Activated T-cell treated with anti-CD3 and anti-CD28 coated beads, Interleukin-2, amount 50 U/mL, for 72 hours (primary cell): ENCODE measurements at places on chromosomes 11 and 22. TPM values are rescaled to one million over a fixed set of nuclear protein-coding genes. Genes with fewer than 3 reads are reported as not detected.

DNA sequence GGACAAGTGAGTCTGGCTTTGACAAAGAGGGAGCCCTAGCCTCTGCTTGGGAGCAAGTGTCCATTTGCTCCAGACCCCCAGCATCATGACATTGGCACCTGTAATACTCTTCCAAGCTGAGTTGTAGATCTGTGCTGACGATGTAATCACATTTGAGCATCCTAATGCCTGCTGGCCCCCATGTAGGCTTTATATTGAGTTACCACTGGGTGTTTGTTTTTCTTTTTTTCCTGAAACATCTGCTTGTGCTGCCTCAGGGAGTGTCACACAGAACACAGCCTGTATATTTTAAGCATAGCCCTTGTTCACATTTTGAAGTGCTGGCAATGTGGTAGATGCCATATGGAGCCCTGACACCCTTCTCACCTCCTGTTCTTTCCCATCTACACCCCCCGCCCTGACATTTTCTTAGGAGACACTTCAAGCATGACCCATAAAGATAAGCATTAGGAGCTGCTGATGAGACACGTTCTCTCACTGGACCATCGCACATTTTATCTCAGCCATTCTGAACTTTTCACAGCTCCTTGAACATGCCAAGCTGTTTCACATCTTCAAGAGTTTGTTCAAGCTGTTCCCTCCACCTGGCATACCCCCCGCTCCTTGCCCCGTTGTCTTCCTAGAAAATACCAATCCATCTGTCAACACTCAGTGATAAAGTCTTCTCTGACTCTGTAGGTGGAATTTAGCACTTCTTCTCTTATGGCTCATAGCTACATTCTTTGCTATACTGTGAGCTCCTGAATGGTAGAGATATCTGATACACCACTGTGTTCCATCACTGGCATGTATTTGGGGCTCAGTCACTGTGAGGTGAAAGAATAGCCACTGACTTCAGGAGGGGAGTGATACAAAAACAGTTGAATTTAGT is 128.7 kb downstream of the TRIM44 start:
- no peak for DNase-seq

- DNase-seq = no peak
Measured at GRCh38 chr11:121755906-121756305, 303.1 kb upstream of the SORL1-AS1 start.

DNA sequence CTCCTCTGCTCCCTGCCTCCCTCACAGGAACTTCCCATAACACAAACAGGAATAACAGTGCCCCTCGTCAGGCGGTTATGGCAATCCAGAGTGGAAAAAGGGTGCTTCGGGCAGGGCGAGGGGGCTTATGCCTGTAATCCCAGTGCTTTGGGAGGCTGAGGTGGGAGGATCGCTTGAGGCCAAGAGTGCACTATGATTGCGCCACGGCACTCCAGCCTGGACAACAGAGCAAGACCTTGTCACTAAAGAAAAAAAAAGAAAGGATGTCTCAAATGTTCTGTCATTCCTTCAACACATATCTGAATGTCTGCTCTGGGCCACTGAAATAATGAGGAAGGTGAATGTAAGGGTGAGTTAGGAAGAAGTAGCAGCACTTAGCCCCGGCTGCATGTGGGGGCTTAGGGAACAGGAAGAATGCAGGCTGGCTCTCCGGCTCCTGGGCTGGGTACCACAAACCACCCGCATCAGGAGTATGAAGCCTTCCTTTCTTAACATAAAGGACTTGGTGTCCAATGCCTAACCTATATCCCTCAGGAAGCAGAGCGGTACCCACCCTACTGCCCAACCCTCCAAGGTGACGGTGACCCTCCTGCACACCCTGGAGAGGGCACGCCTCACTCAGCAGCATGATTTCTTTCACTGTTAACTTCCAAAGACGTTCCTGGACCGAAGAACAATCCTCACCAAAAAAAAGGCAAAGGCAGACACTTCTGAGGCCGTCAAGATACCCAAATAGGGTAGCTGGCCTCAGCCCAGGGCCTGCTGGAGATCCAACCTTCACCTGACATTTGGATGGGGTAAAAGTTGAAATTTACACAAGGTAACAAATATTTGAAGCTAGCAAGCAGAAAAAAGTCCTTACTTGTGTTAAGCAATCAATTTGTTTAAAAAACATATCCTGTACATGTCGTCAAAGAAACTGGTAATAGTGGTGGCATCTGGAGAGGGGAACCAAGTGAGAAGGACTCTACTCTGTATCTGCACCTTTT is 3.8 kb downstream of the CPT1A start:
- no peak for DNase-seq

GRCh38 chr11:47977623-47978022 is 2.7 kb upstream of the PTPRJ start:
- DNase-seq = no peak

DNA sequence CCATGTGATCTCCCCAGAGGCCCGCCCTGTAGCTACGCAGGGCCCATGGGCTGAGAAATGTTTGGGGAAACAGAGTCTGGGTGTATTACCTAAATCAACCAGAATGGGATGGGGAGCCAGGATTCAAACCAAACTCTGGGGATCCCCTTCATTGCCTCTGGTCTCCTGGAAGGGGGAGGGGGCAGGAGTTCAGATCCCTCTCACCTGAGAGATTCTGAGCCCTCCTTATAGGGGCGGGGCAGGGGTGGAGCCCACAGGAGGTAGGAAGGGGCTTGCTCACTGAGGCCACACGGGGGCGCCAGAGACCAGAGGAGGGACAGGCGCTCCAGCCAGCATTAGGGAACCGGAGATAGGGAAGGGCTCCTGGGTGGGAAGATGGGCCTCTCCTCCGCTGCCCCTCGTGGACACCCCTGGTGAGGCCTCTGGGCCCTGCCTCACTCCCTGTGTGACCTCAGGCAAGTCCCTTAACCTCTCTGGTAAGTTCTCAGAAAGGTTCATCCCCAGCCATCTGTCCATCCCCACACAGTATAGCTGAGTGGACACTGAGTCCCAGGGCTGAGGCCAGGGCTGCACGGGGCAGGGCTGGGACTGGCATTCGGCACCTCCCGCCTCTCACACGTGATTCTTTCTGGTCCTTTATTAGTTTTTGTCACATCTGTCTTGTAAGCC is 2.7 kb upstream of the CDC42BPG start:
- peak; percentile 93 for DNase-seq

RAB39A gene
- total RNA-seq = 0.39 TPM

DNA sequence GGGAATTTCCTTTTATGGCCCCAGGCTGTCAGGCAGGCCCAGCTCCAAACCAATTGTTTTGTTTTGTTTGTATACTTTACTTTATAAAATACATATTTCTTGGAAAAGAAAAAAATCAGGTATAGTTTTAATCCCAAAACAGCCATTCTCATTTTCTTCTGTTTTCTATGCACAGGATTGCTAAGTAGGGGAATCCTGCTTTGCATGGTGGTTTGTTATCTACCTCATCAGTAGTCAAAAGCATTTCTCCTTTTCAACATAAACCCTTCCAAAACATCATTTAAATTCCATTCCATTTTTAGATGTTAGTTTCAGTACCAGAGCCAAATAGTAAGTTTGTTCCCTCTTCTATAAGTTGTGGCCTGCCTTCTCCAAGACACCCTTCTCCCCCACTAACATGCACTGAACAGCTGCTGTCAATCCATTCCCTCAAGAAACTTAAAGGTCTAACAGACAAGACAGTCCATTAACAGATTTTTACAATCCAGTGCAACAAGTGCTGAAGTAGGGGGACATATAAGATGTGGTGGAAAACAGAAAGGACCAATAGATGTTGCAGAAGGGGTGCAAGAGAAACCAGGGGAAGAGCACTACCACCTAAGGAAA is 3.7 kb downstream of the ILK start:
- no peak for DNase-seq

GRCh38 chr11:65791719-65792213 is 4.9 kb downstream of the OVOL1 start:
- peak; percentile 75 for DNase-seq

GRAP2 gene
- total RNA-seq = 59.4 TPM

DNA sequence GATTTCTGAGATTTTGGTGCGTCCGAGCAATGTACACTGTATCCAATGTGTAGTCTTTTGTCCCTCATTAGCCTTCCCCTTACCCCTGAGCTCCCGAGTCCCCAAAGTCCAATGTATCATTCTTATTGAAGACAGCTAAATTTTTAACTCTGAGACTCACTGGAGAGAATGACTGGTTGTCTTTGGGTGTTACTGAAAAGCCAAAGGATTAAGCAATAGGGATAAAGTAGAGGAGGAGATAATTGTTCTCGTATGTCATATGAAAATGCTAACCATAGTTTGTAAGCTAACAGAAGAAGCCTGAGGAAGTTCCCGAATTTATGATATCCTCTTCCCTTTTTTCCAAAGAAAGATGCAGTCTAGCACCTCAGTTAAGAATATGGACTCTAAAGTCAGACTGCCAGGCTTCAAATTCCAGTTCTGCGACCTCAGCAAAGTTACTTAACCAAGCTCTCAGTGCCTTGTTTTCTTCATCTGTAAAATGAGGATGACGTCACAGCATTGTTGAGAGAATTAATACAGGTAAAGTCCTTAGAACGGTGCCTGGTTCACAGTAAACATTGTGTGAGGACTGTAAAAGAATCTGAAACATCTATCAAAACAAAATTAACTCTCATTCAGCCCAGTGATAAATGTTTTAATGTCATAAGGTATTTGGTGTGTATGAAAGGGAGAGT is 1.6 kb upstream of the MSANTD2 start:
- no peak for DNase-seq

PRDM10 gene
- total RNA-seq = 5.4 TPM

PICALM gene
- 70.3 TPM for total RNA-seq

DNA sequence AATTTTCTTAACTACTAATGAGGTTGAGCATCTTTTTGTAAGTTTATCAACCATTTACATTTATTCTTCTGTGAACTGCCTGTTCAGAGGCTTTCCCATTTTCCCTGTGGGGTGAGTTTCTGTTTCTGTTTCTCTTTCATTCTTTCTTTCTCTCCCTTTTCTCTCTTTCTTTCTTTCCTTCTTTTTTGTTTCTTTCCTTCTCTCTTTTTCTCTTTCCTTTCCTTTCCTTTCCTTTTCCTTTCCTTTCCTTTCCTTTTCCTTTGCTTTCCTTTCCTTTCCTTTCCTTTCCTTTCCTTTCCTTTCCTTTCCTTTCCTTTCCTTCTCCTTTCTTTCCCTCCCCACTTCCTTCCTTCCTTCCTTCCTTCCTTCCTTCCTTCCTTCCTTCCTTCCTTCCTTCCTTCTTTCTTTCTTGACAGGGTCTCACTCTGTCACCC is 8.0 kb upstream of the ZBED5 start:
- DNase-seq = no peak

DNA sequence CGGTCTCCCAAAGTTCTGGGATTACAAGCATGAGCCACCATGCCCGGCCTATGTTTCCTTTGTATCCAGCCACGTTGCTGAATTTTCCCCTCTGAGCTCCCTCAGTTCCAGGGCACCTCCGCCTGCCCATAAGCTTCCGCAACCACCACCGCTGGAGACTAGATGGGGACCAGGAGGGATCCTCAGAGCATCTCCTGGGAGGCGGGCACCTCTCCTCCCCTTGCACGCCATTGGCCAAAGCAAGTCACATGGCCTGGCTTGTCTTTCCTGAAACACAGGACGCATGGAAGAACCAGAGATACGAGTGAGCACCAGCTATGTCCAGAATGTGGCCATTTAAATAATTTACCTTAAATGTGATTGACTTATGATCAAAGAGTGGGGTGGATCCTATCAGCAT is 388.3 kb downstream of the BRD1 start:
- no peak for DNase-seq

C11orf97 gene
- total RNA-seq = not detected

MS4A8 gene
- total RNA-seq = not detected

DNA sequence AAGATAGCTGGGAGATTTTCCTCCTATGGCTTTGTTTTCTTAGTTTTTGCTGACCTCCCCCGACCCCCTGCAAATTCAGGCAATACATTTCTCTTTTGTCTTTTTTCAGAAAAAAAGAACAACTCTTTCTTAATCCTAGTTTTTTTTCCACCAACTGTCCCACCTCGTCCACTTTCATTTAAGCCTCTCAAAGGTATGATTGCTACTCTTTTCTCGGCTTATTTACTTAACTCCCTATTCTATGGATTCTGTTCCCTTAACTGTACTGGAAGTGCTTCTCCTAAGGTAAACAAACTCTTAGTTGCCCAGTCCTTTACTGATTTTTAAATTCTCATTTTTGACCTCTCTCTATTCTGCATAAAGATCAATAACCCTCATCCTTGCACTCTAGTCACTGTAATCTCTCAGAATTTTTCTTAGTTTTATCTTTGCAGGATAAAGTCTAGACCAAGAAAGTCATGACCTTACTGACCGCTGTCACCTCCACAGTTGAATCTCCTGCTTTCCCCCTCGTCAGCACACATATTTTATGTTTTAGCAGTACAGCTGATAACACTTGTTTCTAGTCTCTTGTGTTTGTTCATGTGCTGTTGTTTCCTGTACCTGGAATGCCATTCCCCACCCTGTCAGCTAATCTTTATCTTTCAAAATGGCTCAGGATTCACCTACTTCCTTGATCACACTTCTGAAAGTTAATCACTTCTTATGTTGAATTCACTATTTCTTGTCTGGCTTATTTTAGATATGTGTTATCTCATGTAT is 14.9 kb downstream of the TBCEL start:
- no peak for DNase-seq

VPREB1 gene
- not detected for total RNA-seq

DNA sequence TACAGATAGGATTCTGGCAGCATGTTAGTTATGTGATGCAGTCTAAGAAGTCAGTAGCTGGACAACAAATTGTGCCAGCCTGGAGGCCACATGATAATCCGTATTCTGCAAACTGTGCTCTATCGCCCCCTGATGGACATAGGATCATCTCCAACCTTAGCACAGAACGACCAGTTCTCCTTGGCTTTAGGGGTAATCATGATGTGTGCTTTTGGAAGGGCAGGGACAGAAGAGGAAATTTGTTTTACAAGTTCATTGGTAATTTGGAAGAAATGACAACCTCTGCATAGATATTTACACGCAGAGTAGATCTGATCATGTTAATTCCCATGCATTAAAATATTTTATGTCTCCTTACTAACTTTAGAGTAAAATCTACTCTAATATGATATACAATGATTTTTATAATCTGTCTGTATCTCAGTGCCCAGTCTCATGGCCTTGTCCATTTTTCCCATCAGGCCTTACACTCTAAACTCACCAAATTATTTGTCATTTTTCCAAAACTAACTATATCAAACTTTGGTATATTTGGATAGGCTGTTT is 12.1 kb downstream of the OR10D3 start:
- peak; percentile 60 for DNase-seq

- no peak for DNase-seq
Measured at GRCh38 chr11:100827934-100828661, 141.0 kb downstream of the ARHGAP42 start.
